ENCODE measurements at places on chromosomes 5 and 9.
A peak's percentile ranks its signal among the peaks of the same experiment; 100 is the strongest.

- DNase-seq = no peak
Observed at GRCh38 chr9:134492281-134492691, 149.3 kb upstream of the COL5A1 start.

DNA sequence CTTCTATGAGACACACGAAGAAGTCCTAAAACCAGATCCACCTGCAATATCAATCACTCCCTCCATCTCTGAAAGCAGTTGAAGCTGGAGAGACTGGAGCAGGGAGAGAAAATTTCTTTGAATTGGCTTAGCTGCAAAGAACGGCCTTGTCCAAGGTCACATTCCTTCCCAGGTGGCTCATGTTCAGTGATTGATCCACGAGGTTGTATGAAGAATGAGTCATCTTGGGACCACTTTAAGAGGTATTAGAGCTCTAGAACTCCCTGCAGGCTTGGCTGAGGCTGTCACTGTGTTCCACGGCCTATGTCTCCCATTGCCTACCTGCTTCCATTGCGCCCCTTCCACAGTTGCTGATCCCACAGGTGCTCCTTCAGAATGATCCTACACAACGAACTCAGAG lies 68.2 kb downstream of the HMHB1 start:
- DNase-seq = no peak

- DNase-seq = no peak
Observed at GRCh38 chr5:156328161-156328560, 1.2 kb downstream of the SGCD start.

GRCh38 chr5:28512648-28513047 lies 1474.3 kb upstream of the CDH9 start:
- DNase-seq = no peak

- no peak for DNase-seq
Observed at GRCh38 chr5:95272316-95272929, 12.5 kb downstream of the MCTP1 start.

- no peak for DNase-seq
Observed at GRCh38 chr9:109101810-109102209, 17.9 kb downstream of the TMEM245 start.

GRCh38 chr9:88243736-88244135 lies 105.5 kb upstream of the SPATA31C2 start:
- DNase-seq = no peak

- no peak for DNase-seq
Observed at GRCh38 chr5:43543434-43543833, 13.4 kb downstream of the PAIP1 start.

DNA sequence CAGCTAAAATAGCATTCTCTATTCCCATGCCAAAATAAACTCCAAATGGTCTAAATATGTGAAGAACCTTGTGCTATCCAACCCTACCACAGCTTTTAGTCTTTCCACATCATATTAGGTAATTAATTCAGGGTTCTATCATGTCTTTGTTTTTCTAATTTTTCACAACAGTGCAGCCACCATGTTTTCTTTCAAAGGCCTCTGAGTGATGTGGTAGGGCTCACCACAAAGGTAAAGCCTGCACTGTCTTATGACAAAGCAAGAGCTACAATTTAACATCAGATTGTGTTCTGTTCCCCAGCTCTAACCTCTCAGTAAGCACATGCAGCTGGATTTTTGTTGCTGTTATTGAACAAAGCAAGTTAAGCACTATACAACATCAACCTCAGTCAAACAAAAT lies 52.4 kb downstream of the MEF2C start:
- no peak for DNase-seq

GRCh38 chr9:87812375-87813118 lies 70.1 kb upstream of the SPATA31E1 start:
- no peak for DNase-seq

DNA sequence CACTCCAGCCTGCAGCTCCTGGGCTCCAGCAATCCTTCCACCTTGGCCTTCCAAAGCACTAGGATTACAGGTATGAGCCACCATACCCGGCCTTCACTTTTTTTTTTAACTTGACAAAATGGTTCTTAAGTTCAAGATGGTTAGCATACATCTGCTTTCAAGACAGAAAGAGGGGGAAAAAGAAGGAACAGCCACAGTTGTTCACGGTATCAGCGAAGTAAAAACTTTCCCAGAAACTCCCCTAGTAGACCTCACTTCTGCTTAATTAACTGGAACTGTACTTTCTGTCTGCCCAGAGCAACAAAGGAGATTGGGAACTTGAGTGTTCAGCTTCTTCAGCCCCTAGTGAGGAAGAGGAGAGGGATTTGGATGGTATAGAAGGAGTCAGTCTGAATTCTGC lies 116.7 kb downstream of the UGCG start:
- DNase-seq = no peak

DNA sequence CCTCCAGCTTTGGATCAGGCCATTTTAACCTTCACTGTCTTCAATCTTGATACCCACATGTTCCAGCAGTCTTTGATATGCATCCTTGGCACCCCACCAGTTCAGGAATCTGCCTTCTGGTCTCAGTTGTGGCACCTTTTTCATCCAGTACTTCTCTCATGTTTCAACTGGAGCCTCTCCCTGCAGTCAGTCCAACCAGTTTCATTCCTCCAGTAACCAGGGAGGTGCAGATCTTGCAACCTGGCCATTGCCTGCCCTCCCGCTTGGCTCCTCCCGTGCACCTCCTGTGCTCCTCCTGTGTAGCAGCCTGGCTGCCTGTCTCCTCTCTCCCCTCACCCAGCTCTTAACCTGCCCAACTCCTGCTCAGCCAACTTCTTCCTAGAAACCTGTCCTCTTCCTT lies 20.2 kb downstream of the FUBP3 start:
- no peak for DNase-seq

- DNase-seq = no peak
Observed at GRCh38 chr5:50653946-50654345, 12.5 kb upstream of the PARP8 start.

GRCh38 chr9:14327036-14327435 lies 13.1 kb upstream of the NFIB start:
- DNase-seq = peak; percentile 52

GRCh38 chr9:14565352-14566016 lies 127.7 kb downstream of the ZDHHC21 start:
- DNase-seq = no peak

GRCh38 chr9:97694769-97695168 lies 2.4 kb downstream of the XPA start:
- DNase-seq = no peak

GRCh38 chr9:14314929-14315874 lies 1.3 kb upstream of the NFIB start:
- peak; percentile 97 for DNase-seq

- no peak for DNase-seq
Observed at GRCh38 chr9:25857147-25857546, 178.9 kb upstream of the TUSC1 start.

GRCh38 chr5:10858945-10859344 lies 97.9 kb upstream of the DAP start:
- DNase-seq = no peak

DNA sequence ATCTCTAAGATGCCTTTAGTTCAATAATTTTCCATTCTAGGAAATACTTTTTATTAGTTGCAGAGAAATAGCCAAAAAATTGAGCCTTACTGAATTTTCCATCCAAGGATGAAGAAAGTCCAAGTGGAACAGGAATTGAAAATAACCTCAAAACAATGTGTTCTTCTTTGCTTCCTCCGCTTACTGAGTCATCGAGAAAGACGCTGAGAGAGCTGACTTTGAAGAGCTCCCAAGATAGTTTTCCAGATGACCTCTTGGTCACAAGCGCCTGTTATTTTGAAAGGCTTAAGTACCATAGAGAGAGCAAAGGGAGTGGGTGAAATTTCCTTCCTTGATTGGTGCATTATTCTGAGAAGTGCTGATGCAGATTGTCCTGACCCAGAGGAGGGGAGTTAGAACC lies 253.5 kb upstream of the ATP10B start:
- no peak for DNase-seq

DNA sequence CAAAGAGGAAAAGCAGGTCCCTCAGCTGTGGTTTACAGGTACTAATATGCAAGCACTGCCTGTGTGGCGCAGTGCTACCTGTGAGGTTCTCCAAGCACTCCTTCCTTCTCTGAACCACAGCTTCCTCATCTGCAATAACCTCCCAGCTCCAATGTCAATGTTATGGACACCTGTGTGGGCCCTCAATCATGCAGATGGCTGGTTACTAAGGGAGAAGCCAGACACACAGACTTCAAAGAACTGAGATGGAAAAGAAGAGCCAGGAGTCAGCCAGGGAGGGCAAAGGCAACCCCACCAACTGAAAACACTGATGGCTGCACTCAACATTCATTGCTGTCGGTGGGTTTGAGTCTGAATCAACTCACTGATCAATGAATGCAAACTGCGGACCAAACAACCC lies 77.7 kb downstream of the NR6A1 start:
- DNase-seq = no peak

- DNase-seq = peak; percentile 90
Observed at GRCh38 chr5:36690041-36690961, 83.9 kb downstream of the SLC1A3 start.

DNA sequence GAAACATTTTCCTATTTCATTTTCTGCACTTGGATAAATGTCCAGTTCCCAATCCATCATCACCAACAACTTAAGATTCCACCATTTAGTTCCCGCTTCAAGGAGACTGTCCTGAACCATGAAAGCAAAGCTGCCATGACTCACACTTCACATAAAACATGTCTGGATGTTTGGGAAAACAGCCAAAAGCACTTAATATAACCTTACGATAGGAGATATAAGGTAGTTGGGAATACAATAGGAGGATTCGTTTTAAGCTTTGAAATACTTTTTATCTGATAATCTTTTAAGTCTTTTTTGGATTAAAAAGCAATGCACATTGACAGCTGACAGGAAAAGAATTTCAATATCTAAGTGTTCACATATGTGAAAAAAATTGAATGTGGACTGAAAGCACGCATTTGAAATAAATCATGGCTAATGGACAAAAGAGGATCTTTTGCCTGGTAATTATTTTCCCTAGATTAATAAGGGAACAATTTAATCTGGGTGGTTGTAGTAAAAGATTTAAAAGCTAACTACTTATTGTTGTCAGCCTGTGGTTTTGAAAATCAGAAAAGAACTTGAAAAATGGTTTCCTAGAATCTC lies 17.3 kb upstream of the TGFBI start:
- no peak for DNase-seq

GRCh38 chr9:76032797-76033373 lies 142.4 kb downstream of the PCSK5 start:
- DNase-seq = no peak

DNA sequence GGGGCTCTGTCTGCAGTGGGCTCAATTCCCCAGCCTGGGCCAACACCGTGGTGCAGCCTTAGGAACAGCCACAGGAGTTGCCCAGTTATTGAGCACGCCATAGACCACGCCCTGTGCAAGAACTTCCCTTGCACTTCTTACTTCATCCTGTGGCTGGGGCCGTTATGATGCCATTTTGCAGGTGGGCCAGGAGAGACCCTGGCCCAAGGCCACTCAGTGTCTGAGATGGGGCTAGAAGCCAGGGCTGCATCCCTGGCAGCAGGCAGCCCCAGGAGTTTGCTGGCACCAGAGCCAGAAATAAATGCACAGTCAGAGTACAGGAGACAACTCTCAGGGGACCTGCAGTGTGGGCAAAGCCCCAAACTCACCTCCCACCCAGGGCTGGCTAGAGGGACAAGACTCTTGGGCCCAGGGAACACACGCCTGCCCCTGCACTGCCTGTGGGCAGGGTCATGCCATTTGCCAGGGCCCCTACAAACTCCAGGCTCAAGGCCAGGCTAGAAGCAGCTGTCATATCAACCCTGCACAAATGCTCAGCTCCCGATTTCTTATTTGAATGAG lies 6.7 kb downstream of the CORO2A start:
- no peak for DNase-seq

DNA sequence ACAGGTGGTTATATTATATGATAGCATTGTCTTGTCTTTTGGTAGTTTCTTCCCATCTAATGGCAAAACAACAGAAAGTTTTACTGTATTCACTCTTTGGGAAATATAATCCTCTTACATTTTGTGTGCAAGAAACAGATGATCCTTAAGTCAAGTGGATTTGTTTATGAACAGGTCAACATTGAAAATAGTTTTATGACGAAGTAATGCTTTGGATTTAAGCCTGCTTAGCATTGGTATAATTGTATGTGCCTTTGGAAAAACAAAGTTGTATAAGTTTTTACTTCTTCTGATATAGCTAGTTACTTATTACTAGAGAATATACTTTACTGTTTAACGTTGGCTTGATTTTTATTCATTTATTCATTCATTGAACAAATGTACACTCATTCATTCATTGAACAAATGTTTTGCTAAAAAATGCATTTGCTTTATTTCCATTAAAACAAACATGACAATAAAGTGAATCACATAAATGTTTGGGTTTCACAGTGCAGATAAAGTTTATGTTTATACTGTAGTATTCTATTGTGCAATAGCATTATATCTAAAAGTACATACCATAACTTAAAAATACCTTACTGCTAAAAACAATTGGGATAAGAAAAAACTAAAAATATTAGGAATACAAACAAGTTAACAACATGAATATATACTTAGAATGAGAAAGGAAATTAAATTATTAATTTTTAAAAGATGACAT lies 12.3 kb downstream of the SGCD start:
- no peak for DNase-seq

- DNase-seq = no peak
Observed at GRCh38 chr9:91241909-91242308, 119.8 kb downstream of the AUH start.

DNA sequence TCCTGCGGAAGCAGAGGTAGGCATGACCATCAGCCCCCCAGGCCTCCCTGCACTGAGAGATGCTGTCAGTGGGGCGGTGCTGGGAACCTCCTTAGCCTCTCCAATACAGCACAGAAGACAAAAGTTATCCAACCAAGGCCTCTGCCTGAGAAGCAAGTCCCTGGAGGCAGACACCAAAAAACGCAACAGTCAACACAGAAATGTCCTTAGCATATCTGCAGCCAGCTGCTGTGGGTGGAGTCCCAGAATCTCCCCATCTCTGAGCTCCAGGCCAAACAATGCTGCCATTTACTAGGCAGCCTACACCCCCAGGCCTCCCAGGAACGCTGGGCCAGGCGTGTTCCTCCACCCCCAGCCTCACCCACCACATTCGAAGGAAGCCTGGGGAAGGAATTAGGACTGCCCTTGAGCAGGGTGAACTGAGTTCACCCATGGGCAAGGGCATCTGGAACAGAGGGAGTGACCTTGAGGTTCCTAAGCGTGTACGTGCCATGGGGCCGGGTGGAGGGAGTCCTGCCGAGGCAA lies 43.7 kb downstream of the STK10 start:
- no peak for DNase-seq

GRCh38 chr5:163773226-163773625 lies 267.8 kb downstream of the MAT2B start:
- DNase-seq = no peak

Measured in NCI-H2081 (cell line).